ENCODE measurements at places on chromosomes 5 and 9.
A peak's percentile ranks its signal among the peaks of the same experiment; 100 is the strongest.

DNA sequence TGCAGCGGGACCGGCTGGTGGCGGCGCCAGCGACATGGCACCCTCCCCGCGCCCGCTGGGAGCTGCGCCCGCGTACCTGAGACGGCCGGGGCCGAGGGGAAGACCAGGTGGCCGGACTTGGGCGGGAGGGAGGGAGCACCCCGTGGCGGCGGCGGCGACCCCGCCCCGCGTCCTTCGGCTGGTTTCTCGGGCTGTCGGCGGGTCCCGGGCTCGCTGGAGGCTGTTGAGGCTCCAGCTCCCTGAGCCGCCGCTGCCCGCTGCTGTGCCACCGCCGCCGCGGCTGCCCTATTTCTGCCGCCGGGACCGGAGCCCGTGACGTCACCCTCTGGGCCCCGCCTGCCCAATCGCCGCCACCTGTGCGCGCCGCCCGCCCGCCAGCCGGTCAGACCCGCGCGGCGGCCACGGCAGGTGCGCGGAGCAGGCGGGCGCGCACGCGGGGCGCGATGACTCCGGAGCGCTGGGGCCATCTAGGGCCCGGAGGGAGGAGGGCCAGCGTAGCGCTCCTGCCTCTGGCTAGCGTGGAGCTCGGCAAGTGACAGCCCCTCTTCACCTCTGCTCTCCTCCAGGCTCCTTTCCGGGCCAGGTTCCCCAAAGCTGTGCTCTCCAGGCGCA, at the start of gene FSTL4:
Gene FSTL4, minus strand, starts transcription at position 293 of the 612 bp plus-strand sequence.
- DNase-seq, result peak; percentile 43

DNA sequence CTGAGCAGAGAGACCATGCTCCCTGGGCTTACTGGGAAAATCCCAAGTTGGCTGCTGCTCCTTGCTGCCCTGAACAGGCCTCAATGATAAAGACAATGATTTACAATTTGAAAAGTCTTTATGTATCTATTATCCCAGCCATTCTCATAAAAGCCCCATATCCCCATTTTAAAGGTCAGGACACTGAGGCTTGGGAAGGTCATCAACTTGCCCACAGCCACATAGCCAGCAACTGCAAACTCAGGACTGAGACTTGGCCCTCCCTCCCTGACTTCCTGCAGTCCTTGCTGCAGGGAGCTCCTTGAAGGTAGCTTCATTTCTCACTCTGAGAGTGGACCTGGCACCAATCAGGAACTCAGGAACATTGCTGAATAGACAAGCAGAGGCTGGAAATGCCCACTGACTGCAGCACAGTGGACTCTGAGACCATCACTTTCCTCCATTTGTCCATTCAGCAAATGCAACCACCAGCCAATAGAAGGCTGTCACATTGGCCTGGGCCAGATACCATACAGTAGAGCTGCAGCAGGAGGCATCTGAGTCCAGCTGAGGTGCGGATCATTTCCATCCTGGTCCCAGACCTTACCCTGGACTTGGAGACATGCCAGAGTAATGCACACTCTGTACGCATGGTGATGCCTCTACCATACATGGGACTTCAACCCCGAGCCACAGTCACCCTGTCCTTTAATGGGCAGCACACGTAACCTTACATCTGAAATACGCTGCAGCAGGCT, 18.3 kb downstream of the TNIP1 start:
- no peak for DNase-seq

- no peak for DNase-seq
Observed at GRCh38 chr5:30846171-30846570, 347.3 kb upstream of the CDH6 start.

DNA sequence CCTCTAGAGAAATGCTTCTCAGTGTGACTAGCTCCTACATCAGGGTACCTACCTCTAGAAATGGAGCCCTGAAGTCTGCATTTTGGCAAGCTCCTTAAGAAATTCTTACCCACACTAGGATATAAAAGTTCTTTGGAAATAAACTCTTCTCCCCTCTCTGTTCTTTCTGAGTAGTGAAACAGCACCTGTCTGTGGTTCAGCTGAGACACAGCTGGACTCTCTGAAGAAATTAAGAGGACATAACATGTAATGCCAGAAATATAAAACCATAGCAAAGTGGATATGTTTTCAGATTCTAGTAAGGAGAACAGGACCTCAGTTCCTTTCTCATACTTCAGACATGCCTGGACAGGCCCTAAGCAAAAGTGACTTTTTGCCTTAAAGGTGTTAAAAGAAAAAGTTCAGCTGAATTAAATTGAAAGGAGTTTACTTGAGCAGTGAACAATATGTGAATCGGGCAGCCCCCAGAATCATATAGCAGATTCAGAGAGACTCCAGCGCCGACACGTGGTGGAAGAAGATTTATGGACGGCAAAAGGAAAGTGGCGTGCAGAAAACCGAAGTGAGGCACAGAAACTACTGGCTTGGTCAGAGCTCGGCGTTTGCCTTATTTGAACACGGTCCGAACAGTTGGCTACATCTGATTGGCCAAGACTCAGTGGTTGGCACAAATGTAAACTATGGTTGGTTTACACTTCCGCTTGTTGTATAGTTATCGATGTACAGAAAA, 64.5 kb downstream of the PRKACG start:
- DNase-seq, result peak; percentile 16
